ENCODE measurements at places on chromosomes 12 and 14.

GRCh38 chr12:131436922-131437705, 273.8 kb upstream of the SFSWAP start:
- DNase-seq: no peak

DNA sequence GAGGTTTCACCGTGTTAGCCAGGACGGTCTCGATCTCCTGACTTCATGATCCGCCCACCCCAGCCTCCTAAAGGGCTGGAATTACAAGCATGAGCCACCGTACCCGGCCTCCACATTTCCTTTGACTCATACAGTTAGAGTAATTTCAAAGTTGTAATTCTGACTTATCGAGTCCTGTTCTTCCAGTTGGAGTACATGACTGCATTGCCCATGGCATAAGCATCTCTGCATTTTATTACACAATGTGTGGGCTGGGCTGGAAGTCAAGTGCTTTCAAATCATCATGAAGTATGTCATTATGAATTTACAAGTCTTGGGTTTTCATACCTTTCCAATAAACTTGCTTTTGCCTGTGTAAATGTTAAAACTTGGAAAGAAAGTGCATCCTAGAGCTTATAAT, 1295.7 kb upstream of the FLRT2 start:
- no peak for DNase-seq

DNA sequence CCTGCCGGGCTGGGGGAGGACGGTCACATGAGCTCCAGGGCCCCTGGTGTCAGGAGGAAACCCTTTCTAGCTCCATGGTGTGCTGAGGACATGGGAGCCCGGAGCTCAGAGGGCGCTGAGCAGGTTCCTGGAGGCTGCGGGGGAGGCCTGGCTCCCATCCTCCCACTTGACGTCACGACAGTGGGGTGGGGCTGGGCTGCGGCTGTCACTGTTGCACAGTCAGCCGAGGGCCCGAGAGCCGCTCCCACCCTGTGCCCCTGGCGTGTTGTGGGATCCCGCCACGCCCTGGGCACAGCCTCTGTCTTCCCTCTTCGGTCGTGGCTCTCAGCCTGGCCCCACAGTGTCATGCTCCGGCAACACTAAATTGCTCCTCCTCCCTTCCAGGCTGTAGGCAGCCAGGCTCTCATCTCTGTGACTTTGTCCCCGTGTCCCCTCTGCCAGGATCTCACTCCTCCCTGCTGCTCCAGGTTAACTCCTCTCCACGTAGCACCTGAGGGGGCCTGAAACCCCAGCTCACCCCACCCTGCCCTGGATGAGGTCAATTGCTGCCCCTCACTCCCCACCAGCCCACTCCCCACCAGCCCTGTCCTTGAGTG, 33.0 kb downstream of the BEGAIN start:
- DNase-seq: no peak

- no peak for DNase-seq
Observed at GRCh38 chr14:67952786-67953185, 133.2 kb downstream of the RAD51B start.

DNA sequence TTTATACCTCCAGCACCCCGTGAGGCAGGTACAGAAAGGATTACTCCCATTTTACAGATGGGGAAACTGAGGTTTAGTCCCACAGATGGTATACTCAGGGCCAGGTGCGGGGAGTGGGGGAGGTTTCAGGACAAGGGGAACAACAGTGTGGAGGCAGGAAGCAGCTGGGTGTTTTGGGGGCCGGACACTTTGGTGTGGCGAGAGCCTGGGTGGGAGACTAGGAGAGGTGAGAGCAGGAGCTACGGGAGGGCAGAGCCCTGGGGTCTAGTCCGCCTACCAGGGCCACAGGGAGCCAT, 61.7 kb downstream of the DIO3 start:
- no peak for DNase-seq

- DNase-seq: peak; percentile 32
Observed at GRCh38 chr12:69284131-69284530, 44.8 kb downstream of the CPSF6 start.

- no peak for DNase-seq
Observed at GRCh38 chr12:110234331-110234751, 46.7 kb upstream of the ATP2A2 start.

DNA sequence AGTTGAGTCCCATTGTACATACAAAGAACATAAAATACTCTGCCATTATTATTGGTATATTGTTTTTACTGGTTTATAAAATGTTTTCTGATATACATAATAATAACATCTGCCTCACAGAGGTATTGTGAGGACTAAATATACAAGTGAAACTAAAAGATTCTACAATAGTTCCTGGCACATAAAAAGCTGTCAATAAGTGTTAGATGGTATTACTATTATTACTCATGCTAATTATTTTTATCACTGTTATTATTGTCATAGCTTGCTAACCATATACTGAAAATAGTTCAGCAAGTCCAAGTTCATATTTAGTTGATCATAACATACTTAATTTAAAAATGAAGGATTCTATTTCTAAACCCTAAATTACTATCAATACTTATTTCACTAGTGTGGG, 34.4 kb downstream of the BTG1 start:
- no peak for DNase-seq

GRCh38 chr14:98908050-98908449, 363.9 kb downstream of the BCL11B start:
- DNase-seq: no peak

GRCh38 chr12:6553051-6553868, 2.6 kb downstream of the IFFO1 start:
- DNase-seq: no peak

- no peak for DNase-seq
Observed at GRCh38 chr14:81464253-81465002, 64.3 kb upstream of the STON2 start.

- DNase-seq: no peak
Observed at GRCh38 chr12:114168061-114168460, 201.9 kb upstream of the RBM19 start.

- no peak for DNase-seq
Observed at GRCh38 chr14:93496856-93497741, 66.4 kb downstream of the UNC79 start.

DNA sequence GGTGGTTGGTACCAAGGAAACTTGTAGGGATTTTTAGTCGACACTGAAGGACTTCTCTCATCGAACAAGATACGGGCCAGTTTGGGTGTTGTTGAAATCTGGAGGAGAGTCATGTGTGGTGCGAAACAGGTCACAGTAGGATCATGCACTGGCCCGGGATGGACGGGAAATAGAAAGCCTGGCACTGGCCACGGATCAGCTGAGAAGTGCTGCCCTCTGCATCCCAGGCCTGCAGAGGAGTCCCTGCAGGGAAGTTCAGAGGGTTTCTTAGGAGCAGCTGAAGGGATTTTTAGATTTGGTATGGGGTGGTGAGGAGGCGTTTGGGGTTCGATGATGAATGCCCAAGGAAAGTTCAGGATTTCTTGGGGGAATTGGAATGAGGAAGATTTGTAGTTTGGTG, 63.1 kb downstream of the TSPAN9 start:
- no peak for DNase-seq

DNA sequence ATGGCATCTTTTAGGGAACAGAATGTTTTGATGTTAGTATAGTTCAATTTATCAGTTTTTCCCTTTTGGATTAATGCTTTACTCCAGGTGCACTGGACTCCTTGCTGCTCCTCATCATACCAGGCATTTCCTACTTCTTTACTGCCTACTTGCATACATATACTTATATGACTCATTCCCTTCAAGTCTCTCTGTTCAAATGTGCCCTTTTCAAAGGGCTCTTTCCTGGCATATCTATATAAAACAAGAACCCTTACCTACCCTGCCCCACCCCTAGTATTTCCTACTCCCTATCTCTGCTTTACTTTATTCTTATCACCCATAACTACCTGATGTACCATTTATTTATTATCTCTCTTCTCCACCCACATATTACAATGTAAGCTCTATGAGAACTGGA, 90.6 kb downstream of the CAPZA3 start:
- no peak for DNase-seq

DNA sequence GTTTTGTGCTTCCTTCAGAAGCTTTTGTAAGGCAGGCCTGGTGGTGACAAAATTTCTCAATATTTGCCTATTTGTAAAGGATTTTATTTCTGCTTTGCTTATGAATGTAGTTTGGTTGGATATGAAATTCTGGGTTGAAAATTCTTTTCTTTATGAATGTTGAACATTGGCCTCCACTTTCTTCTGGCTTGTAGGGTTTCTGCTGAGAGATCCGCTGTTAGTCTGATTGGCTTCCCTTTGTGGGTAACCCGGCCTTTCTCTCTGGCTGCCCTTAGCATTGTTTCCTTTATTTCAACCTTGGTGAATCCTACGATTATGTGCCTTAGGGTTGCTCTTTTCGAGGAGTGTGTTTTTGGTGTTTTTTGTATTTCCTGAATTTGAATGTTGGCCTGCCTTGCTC, 58.2 kb downstream of the NUBPL start:
- DNase-seq: no peak

DNA sequence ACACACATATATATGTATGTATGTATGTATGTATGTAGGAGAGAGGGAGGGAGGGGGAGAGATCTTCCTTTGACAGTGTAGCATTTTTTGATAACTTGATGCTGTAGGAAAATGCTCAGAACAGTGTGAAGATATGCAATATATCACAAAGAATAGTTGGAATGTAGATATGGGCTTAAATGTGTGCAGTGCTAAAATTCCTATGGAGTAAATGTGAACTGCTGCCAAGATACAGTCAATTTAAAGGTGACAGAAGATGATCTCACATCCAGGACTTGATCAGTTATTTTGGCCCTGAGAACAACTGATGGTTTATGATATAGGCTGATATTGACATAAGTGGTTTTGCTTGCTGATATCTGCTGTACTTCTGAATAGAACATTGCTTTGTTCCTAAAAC, 84.2 kb downstream of the DAAM1 start:
- no peak for DNase-seq

DNA sequence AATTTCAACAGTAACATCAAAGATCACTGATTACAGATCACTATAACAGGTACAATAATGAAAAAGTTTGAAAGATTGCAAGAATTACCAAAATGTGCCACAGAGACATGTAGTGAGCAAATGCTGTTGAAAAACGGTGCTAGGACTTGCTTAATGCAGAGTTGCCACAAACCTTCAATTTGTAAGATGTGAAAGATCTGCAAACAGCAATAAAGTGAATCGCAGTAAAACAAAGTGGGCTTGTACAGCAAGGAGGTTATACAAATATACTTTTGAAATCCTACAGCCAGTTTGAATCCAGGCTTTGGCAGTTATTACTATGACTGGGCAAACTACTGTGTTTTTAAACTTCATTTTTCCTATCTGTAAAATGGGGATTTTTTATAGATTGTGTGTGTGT, 1.0 kb upstream of the PLEKHA5 start:
- DNase-seq: no peak

- DNase-seq: no peak
Observed at GRCh38 chr12:112236386-112236785, 111.0 kb downstream of the TRAFD1 start.

GRCh38 chr12:120257041-120257821, 8.3 kb downstream of the PXN start:
- no peak for DNase-seq

DNA sequence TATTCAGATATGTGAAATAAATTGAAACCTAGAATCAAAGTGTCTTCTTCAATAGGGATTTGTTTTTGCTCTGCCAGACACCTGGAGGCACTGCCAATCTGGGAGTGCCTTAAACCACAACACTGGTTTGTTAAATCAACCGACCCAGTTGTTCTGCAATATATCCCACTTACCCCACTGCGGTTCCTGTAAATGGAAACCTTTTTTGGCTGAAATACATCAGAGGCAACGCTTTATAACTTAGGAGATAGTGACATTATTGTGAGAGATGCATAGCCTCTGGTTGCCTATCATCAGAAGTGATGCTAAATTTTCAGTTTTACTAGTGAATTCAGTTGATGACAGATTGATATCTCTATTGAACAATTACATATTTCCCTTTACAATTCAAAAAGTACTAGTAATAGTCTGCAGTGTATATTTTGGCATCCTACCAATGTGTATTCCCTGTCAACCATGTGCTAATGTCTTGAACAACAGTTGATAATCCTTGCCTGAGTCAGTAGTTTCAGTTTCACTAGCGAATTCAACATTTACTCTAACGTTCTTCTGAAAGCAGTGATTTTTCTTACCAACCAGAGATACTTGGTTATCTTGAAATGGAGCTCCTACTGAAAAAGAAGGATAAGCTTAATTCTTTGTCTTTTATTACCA, 30.5 kb downstream of the PPP2R5C start:
- DNase-seq: no peak

DNA sequence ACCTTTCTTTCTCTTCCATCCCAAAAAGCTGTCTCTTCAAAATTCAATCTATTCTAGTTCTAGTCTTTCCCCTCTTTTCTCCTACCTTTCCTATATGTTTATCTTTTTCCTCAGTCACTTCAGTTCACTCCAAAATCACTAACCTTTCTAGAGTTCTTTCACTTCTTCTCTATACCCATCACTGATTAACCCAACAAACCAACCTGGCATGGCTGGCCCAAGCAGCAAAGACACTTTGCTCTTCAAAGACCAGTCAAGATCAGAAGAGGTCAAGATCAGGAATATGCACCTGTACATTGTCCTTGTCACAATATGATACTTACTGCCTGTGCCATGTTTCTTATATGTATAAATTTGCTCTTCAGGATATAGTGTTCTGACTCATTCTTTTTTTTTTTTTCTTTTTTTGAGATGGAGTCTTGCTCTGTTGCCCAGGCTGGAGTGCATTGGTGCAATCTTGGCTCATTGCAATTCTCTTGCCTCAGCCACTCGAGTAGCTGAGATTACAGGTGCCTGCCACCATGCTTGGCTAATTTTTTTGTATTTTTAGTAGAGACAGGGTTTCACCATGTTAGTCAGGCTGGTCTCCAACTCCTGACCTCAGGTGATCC, 112.9 kb downstream of the C12orf42 start:
- no peak for DNase-seq

- no peak for DNase-seq
Observed at GRCh38 chr12:131776237-131776889, 51.8 kb upstream of the MMP17 start.
